ENCODE measurements at places on chromosomes 12 and 14. TPM values are rescaled to one million over a fixed set of nuclear protein-coding genes. Genes with fewer than 3 reads are reported as not detected.

- no peak for DNase-seq
Observed at GRCh38 chr12:83346333-83346732, 659.6 kb downstream of the TMTC2 start.

Gene MDM1
- total RNA-seq, result 21.8 TPM

GRCh38 chr12:128313931-128314330 is 47.0 kb downstream of the TMEM132C start:
- no peak for DNase-seq

DNA sequence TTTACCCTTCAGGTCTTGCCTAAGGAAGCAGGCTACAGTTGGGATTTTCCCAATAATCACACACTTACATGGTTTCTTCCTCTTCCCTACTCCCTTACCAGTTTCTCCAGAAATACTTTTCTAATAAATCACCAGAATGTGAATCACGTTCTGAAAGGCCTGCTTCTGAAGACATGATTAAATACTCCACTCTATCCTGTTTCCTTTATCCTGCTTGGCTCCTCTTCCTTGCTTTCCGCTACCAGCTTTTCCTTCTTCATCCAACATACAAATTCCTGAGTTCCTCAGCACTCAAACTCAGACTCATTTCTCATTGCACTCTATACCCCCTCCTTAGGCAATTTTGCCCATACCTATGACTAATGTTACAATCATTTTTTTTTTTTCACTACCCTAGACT is 118.3 kb downstream of the MGAT4C start:
- DNase-seq, result no peak

Gene PLXNC1
- 0.05 TPM for total RNA-seq

DNA sequence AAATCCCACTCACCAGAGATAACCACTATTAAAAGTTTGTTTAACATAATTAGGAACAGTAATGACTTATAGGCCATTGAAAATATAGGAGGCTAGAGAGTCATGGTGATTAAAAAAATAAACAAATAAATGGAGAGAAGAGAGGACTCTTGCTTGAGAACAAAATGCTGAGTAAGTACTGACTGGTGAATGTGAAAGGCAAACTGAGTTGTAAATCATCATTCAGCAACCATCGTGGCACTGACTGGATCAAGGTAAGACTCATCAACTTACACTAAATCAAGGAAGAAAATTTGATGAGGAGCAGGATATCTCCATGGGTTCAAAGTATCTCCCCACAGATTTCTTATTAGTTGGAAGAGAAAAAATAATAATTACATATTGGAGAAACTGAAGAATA is 14.1 kb upstream of the YBX3 start:
- DNase-seq, result no peak

Gene SLC6A12
- total RNA-seq, result not detected

DNA sequence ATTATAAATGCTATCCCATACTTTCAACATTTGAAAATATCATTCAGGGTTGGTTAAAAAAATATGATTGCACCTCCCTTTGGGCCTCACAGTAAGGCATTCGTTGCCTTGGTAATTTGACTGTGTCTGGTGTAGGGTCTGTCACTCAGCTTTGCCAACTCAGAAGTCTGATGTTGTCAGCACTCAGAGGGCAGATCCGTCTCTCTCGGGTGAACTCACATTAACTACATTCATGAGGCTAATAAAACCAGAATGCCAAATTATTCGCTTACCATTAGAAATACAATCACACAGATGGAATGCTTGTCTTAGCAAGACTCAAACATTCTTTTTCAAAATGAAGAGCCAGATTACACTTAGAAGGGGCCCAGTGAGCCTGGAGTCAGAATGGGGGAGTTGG is 53.0 kb downstream of the NPAS3 start:
- no peak for DNase-seq

GRCh38 chr12:87150969-87151662 is 878.1 kb downstream of the C12orf50 start:
- no peak for DNase-seq

DNA sequence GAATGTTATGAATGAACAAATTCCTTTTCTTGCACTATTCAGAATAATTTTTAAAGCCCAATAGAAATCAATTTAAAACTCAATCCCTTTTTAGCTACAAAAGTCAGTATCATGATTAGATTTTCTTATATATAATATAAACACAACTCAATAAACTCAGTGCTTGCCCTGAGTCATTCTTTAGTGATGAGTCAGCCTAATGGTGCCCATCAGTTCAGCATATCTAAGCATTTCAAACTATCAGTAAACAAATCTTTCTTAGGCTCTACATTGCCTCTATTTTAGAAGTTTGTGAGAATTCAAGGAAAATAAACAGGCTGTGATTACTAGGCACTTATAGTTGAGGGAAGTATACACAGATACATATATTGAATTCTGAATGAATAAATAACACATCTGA is 179.6 kb downstream of the NELL2 start:
- no peak for DNase-seq

Gene OR6S1
- not detected for total RNA-seq

Gene GSKIP
- 17.6 TPM for total RNA-seq
